Stimulated activated CD4-positive, alpha-beta T cell treated with anti-CD3 and anti-CD28 coated beads, Interleukin-1b, Interleukin-23, amount 100 ng/mL, for 1 hour (primary cell): ENCODE measurements at places on chromosomes 11 and 22.

GRCh38 chr11:130427581-130428315, 661 bp downstream of the ADAMTS8 start:
- no peak for DNase-seq

GRCh38 chr11:73012121-73012863, 129.8 kb downstream of the FCHSD2 start:
- DNase-seq: no peak

GRCh38 chr11:78417175-78417887, at the start of gene GAB2:
GAB2 (minus strand) TSS chr11:78417820; CDS start chr11:78417720, 100 bp downstream.
- no peak for DNase-seq

DNA sequence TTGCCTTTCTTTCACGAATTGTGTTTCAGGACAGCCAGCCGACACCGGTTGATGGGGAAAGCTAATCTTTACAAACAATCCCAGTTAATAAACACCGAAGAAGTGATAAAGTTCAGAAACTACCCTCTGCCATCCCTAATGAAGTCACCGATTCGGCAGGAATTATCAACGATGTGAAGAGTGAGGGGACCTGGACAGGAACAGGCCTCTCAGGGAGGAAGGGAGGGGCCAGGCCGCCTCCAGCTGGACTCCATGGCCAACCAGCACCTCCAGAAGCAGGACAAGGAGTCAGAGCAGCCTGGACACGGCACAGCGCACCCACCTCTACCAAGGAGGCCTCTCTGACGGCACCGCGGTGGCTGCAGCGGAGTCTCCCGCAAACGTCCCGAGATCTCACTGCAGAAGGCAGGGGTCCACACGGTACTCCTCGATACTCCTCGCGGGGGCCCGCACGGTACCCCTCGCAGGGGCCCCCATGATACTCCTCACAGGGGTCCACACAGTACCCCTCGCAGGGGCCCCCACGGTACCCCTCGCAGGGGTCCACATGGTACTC, 3.9 kb downstream of the TOLLIP start:
- DNase-seq: no peak

DNA sequence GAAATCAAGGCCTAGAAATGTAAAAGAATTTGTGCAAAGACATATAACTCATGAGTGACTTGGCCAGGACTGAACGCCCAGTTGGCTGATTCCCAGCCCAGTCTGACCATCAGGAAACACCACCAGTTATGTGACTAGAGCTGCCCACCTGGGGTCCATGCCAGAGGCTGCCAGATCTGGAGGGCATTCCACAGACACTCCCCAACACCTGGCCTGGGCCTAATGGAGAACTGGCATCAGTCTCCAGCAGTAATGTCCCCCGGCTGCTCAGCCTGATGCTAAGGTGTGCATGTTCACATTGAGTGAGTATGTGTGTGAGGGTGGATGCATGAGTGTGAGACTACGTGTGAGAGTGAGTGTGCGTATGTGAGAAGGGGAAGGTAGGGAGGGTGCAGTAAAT, 15.7 kb downstream of the PLAAT3 start:
- no peak for DNase-seq

DNA sequence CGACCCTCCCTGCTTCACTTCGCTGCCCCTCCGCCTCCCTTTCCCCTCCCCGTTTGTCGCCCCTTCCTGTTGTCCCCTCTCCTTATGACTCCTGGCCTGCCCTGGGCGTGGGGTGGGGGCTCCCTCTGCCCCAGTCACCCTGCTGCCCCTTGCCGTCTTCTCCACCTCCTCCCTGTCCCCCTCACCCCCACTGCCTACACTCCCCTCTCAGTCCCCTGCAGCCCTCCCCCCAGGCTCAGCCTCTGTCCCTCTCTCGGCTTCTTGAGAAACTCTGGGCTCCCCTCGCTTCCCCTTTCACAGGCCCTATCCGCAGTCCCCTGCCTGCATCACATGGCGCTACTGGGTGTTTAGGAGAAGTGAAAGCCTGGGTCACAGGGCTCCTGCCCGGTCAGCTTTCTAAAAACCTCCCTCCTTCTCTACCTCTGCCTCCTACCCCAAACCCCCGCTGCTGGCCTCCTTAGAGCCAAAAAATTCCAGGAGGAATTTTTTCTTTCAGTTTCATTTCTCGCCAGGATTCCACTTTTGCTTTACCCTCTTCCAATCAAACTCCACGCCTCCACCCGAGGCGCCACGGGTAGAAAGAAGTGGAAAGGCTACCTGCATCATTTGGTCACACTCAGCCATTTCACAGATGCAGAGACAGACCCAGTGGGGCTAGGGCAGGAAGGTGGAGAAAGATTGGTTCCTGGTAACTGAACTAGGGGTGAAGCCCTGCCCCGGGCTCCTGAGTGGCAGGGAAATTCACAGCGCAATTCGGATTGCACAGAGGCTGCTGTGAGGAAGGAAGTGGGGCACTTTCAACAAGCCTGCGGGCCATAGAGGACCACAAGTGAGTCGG, at the start of gene SLC15A3:
Gene SLC15A3 (minus strand): TSS at position 273 of the 838 bp plus-strand sequence. CDS start 625 bp downstream, outside the sequence.
- no peak for DNase-seq

GRCh38 chr22:21032037-21032867, at the start of gene SLC7A4:
SLC7A4 (minus strand) TSS chr22:21032561; CDS start chr22:21031812, 749 bp downstream.
- DNase-seq: no peak
